ENCODE measurements at places on chromosomes 7 and 10.

DNA sequence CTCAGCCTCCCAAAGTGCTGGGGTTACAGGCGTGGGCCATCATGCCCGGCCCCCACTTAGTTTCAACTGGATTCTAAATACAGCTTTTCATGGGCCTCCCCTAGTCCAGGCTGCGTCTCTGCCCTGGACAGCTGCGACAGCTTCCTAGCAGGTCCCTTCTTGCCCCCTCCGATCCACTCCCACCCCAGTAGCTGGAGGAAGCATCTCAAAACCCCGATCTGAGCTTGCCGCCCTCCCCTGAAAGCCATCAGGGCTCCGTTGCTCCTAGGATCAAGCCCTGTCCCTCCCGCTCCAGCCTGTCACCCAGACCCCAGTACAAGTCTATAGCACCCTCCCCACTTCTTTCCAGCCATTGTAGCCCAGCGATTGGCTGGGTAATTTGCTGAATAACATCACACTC lies 64.5 kb downstream of the VWA2 start:
- DNase-seq, result no peak

GRCh38 chr10:116654816-116655215 lies 34.1 kb downstream of the PNLIPRP2 start:
- no peak for DNase-seq

GRCh38 chr10:55144001-55144400 lies 343.0 kb upstream of the PCDH15 start:
- DNase-seq, result no peak

GRCh38 chr7:139807009-139807408 lies 22.1 kb upstream of the TBXAS1 start:
- DNase-seq, result no peak

DNA sequence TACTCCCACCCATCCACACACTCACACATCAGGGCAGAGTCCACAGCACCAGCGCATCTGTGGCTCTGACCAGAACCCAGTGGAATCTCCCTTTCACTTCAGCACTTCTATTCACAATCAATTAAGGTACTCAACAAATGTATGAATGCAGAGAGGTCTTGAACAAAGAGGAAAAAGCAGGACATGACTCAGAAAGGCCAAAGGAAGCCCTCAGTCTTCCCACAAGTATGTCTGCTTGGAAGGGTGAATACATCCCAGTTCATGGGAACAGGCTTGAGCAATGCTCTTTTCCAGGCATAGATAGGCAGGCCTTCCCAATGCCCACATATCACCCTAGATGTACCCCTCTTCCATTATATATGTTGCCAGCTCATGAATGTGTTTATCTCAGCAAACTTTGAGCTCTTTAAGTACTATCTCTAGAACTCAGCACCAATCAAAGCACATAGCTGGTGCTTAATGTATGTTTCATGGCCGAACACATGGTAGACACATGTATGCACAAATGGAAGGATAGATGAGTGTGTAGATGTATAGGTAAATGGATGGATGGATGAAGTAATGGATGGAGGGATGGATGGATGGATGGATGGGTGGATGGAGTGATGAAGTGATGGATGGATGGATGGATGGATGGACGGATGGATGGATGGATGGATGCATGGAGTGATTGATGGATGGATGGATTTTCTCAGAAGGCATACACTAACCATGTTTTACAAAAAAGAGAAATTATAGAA lies 507.6 kb downstream of the GRID1 start:
- DNase-seq, result no peak

DNA sequence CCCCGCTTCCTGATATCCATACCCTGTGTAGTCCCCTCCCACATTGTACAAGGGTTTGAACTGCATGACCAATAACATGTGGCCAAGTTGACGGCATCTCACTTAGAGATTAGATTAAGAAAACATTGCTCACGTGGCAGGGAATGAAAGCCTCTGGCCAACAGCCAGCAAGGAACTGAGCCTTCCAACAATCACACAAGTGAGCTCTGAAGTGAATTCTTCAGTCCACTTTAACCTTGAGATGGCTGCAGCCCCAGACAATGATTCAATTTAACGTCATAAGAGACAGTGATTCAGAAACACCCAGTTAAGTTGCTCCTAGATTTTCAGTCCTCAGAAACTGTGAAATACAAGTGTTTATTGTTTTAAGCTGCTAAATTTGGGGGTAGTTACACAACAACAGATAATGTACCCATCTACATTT lies 165.9 kb upstream of the PLXNA4 start:
- no peak for DNase-seq

DNA sequence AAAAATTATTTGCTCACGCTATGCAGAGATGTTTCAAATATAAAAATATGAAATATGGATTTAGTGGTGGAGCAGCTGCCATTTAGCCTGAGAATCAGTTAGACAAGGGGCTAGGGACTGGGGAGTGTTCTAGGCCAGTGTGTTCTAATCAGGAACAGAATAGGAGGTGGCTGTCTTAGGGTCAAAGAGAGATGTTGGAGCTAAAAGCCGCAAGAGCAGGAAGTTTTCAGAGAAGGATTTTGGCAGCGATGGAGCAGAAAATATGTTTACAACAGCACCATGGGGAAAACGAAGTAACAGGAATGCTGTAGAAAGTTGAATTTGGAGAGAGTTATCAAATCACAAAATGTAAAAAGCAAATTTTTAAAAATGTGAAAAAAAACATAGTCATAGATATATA lies 314.0 kb upstream of the SEMA3A start:
- DNase-seq, result no peak

DNA sequence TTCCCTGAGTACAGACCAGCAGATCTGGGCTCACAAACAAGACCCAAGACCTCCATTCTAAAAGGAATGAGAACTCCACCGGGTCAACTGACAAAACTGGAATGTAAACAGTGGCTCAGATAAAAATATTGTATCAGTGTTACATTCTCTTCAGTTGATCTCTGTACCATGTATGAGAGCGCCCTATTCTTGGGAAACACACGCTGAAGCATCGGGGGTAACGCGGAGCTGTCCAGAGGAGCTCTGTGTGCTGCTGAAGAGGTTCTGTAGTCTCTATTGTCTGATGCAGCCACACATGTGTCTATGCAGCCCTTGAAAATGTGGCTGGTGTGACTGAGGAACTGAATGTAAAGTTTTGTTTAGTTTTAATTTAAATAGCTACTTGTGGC lies 39.7 kb downstream of the HIPK2 start:
- no peak for DNase-seq

DNA sequence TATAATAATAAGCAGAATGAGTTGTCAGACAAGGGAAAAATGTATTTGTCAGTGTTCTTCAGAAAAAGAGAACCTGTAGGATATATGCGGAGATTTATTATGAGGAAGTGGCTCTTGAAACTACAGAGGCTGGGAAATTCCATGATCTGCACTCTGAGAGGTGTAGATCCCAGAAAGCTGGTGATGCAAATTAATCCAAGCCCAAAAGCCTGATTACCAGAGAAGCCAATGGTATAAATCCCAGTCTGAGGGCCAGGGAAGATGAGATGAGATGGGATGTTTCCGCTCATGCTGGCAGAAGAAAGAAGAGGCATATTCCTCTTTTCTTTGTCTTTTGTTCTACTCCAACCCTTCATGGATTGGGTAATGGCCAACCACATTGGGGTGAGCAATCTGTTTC lies 732.8 kb upstream of the IGFBP3 start:
- no peak for DNase-seq

- no peak for DNase-seq
These were observed 194.6 kb upstream of the PDE1C start for GRCh38 chr7:32264702-32265284.

DNA sequence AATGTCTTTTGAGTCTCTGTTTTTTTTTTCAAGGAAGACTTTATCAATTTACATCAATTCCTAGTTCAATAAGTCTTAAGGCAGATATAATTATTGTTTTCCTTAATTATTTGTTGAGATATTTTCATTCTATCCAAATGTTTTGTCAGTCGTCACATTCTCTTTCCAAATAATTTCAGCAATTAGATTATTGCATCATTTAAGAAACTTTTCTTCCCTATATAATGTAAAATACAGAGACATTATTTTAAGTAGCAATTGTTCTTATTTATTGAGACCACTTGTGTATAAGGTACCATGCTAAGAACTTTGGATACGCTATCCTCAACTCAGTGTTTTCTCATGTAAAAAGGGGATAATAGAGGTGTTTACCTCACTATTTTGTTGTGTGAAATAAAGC lies 38.1 kb upstream of the GNAT3 start:
- no peak for DNase-seq

- peak; percentile 22 for DNase-seq
These were observed 40.1 kb downstream of the REEP3 start for GRCh38 chr10:63561341-63561740.

GRCh38 chr10:71964743-71965515 lies 734 bp downstream of the CHST3 start:
- no peak for DNase-seq

DNA sequence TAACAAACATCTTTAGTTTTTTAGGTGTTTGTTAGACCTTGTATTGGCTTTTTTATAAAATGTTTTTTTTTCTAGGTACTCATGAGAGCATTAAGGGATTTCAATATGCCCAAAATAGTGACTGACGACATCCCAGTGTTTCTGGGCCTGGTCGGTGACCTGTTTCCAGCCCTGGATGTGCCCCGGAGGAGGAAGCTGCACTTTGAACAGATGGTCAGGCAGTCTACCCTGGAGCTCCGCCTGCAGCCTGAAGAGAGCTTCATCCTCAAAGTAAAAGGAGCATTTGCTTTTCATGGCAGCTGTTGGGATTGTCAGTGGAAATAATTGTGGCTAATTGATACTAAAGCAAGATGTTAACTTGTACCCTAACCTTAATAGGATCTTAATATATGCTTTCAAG lies 161.5 kb downstream of the DNAH11 start:
- DNase-seq, result peak; percentile 90

Measured in NCI-H524 treated with DMSO at 0.1 percent for 48 hours (cell line).